Progenitor cell of endocrine pancreas (in vitro differentiated cells): ENCODE measurements at places on chromosomes 13 and 19.

- no peak for DNase-seq
Observed at GRCh38 chr13:51943721-51944120, 67.5 kb downstream of the ATP7B start.

DNA sequence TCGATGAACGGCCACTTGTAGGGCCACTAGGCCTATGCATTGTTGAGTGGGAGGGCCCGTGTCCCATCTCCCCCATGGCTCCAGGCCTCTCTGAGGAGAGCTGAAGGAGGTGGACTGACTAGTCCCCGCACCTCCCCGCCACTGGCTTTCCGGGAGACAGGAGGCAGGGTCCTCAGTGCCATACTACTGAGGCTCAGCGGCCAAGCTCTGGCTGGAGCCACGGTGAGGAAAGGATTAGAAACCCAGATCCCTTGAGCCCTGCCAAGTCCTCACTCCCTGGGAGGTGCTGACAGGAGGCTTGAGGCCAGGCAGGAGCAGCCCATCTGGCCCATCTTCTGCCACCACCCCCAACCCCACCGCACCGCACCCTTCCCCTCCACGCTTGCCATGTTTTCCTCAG, 29.0 kb downstream of the CCDC8 start:
- DNase-seq = no peak

DNA sequence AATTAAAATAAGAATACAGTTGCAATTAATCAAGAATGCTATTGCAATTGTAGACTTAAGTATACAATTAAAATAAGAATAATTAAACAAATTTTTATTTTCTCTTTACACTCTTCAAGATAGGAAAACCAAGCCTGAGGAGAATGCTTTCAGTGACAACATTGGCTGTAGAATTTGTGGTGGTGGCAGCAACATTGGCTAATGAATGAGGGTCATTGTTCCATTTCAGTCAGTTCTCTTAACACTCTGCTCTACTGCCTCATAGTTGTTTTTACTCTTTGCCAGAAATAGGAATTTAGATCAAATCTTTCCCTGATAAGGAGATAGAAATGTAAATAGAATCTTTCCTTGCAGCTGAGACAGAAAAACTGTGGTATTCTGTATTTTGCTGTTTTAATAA, 391.6 kb downstream of the PCDH20 start:
- DNase-seq = no peak

- no peak for DNase-seq
Observed at GRCh38 chr13:42086582-42086981, 38.1 kb downstream of the DGKH start.

GRCh38 chr19:35901854-35902661, at the start of gene HCST:
TSS of gene HCST (plus strand) at chr19:35902529. CDS start at chr19:35902594, 65 bp downstream.
- DNase-seq = no peak

DNA sequence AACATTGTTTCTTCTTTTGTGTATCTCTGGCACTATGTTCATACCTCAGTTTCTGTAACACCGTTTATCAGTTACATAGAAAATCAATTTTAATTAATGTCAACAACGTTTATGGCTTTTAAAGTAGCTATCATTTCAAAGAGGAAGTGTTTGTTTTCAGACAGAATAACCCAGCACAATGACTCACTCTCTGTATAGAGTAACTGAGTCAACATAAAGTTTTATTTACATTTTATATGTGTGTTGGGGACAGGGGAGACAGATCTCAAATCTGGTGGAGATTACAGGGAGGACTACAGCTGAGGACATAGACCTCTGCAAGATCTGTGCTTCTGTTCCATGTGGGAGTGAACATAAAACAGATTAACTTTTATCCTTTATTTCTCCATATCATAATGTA, 2590.1 kb downstream of the PCDH9 start:
- DNase-seq = no peak

- DNase-seq = peak; percentile 82
Observed at GRCh38 chr13:113393563-113394338, 29.8 kb upstream of the GRTP1 start.

- no peak for DNase-seq
Observed at GRCh38 chr13:90958866-90959265, 388.6 kb upstream of the MIR17HG start.

DNA sequence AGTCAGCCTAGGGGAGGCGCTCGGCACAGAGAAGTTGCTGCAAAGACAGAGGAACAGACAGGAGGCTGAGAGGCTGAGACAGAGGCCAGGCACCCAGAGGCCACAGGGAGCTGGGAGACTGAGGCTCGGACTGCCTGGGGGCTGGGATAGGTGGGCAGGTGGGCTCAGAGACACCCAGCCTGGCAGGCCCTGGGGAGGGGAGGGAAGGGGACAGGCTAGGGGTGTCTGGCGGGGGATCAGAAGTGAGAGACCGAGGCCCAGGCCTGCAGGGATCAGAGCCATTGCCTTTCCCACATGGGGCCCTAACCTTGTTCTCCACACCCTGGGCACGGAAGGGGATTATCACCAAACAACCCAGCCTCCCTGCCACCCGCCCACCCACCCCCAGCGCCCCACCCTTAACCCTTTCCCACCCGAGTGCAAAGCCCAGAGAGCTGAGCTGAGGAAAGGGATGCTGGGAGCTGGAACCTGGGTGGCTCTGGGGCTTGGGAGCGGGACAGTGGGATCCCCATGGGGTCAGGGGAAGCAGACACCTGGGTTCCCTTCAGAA, 1.3 kb downstream of the NTN5 start:
- DNase-seq = no peak

GRCh38 chr19:41915021-41915775, 13.1 kb downstream of the ERFL start:
- no peak for DNase-seq

- no peak for DNase-seq
Observed at GRCh38 chr19:58468216-58468839, 1.4 kb downstream of the ZNF324 start.

GRCh38 chr13:23667750-23668149, 97.5 kb downstream of the TNFRSF19 start:
- no peak for DNase-seq

DNA sequence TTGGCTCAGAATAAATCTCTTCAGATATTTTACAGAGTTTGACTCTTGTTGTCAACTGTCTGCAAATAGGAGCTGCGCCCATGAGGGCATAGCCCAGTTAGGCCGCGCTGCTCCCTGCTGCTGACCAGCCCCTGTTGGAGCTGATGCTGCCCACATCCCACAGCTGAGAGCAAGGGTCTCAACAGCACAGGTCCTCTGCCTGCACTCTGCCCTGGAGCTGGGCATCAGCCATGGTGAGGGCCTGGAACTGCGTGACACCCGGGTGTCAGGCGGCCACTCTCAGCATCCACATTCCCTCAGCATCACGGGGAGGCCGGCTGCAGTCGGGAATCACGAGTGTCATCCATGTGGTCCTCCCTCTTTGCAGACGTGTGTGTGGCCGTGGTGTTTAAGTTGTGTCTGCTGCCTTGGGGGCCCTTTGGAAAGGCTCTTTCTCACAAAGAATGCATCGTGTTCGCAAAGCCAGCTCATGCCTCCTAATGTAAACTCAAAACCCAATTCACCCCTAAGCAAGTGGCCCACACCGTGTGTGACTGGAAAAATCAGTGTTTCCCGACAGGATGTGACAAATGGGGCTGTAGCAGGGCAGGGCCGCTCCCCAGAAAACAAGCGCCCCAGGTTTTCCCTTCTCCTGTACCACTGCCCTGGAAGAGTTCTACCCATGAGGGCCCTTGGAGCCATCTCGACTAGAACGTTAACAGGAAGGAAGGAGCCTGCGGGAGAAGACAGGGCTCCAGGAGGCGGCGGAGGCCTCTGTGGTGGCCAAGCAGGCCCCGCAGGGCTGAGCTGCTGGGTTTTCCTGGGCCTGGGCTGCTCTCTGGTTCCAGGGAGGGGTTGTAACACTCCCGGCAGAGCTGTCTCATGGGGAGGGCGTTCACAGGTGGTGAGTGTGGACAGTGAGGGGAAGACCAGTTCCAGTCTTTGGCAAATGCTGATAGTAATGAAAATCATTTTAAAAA, 20.3 kb downstream of the ATP11A start:
- DNase-seq = no peak

- DNase-seq = no peak
Observed at GRCh38 chr13:50649211-50649610, 194.3 kb downstream of the DLEU7 start.

DNA sequence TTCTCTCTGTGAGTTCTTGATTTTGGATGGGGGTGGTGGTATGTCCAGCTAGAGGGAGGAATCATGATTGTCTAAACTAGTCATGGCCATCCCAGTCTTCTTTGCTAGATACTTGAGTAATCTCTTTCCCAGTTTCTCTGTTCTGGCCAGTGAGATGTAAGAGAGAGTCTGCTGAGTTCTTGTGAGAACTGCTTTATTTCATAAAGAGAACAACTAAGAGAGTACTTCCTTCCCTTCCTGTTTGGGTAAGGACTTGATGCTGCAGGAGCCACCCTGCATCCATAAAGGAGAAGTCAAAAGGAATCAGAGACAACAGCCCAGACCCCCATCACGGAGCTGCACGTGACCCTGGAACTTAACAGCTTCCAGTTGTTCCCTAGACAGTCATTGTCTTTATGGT, 3.0 kb upstream of the RASL11A start:
- no peak for DNase-seq

DNA sequence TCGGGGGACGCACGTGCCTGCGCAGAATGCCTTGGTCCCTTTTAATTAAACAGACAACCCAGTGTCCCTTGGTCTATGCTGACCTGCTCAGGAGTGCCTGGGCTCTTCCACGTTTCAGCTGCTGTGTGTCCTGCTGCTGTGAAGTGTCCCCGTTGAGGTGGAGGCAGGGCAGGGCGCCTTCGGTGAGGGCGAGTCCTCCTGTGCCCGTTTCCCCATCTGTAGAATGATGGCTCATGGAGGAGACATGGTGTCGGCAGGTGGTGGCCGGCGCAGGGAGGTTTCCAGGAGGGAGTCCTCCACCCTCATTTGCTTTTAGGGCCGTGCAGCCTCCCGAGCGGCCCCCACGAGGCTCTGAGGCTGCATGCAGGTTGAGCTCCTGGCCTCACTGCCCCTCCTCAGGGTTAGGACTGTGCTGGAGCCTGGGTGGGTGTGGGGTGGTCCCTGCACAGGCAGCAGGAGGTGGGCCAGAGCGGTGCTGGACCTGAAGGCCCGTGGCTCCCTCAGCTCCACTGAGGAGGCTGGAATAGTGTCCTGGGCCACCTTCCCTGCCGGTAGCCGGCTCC, 8.8 kb downstream of the STK11 start:
- DNase-seq = no peak

DNA sequence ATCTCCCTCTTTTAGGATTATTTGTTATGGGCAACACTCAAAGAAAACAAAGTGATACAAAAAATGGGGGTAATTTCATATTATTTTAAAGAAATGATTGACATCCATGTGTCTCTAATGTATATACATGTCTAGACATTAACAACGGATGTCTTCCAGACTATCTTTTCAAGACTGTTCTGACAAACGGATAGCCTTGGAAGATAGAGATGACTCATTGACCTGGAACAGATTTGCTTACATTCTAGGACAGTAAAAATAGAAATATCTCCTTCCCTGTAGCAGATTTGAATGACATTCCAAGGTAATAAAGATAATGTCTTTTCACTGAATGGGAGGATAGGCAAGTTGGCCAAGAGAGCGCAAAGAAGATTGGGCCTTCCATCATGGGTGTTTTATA, 26.2 kb upstream of the SLITRK6 start:
- no peak for DNase-seq

DNA sequence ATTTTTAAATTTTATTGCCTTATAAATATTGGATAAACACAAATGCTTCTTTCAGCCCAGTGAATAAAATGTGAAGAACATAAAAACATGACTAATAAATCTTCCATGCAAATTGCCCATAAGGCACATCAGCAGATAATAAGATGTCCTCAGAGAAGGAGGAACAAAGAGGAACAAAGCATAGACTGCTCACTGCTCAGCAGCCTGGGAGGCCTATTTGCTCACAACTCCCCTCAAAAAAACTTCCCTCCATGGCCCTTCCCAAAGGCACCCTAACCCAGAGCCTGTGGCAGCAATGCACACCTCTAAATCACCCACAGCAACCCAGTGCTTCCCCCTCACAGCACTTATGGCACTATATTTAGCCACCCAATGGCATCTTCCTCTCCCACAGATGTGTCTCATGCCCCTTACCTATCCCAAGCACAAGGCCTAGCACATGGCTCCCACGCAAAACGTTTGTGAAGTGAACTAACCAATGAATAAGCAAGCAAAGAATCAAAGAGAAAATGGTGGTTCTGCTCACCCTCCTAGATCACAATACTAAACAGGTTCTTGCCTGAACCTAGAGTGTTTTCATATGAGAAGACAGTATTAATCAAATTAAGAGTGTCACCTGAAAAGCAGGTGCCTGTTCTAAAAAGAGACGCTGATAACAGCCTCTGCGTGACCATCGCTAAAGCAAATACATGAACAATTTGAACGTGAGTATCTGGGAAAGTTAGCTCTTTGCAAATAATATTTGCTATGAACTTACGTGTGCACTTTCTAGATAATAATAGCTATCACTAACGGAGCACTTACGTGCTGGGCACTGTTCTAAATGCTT, 96.9 kb downstream of the TBC1D4 start:
- no peak for DNase-seq

DNA sequence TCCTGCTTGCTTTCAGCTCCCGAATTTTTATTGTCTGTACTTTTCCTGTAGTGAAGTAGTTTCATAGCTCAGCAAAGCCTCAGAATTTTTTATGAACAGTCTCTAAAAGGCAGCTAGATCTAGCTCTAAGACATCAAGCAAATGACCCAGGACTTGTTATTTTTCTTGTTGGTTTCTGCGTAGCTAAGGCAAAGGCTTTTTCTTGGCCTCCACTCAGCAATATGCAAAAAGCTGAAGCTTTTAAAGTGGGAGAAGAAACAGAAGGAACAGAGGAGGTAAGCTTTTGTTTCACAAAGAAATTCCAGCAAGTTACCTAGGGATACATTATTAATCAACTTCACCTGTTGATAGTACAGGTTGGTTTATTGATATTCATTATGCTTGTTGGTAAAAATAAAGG, 235.9 kb downstream of the PCDH20 start:
- DNase-seq = no peak

GRCh38 chr13:50864492-50864891, 21.0 kb upstream of the DLEU7 start:
- no peak for DNase-seq

DNA sequence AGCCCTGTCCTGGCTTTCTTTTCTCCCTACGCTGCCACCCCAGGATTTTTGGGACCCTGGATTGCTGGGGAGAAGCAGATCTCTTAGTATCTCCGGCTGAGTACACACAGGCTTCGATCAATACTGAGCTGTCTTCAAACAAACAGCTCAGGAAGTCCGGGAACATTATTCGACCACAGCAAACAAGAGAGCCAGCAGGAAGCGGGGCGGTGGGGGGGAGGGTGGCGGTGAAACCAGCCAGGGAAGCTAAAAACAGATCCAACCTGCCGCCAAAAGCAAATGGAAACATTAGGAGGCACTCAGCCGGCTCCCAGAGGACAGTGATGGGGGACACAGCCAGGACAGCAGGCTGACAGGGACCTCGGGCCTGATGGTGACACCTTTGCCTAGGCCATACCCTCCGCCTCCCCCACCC, 12.2 kb upstream of the BCAM start:
- DNase-seq = peak; percentile 22

- no peak for DNase-seq
Observed at GRCh38 chr13:19737844-19738557, 44.7 kb downstream of the PSPC1 start.
